Right renal pelvis (tissue), 4 donors: ENCODE measurements at places on chromosomes 6 and 20.

GRCh38 chr20:24795436-24795835 is 153.6 kb upstream of the CST7 start:
- no peak for DNase-seq

GRCh38 chr6:15398633-15399275 is 152.9 kb downstream of the JARID2 start:
- DNase-seq: no peak

DNA sequence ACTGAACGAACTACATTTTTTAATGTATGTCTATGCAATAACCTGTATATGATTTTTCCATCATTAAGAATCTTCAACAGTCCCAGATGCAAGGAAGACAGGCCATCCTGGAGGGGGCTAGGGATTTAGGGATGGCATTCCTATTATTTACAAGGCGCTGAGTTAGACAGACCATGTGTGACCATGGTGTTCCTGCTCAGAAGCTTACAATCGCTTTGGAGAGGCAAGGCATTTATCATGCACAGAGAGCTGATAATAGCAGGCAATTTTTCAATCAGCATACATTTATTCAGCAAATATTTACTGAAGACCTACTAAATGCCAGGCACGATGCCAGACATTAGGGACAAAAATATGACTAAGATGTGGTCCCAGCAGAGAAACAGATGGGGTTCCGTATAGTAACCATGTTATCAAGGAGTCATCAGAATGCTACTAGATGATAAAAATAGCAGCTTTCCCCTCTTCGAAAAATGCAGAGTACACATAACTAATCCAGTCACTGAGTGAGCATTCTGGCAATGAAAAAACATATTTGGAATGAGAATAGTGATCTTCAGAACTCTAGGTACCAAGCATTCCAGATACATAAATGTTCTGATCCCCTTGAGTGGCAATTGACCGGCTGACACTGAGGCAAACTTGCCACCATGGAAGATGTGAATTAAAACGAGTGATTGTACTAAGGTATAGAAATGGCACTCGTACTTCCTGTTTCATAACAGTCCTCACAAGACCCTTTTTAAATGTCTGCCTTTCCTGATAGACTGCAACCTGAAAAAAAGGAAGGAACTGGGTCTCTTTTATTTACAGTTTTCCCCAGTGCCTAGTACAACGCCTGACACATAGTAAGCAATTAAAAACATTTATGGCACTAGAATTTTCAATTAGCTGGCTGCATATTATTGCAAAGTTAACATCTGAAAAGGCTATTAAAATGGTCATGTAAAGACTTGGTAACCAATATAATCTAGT is 135.7 kb downstream of the ATXN1 start:
- no peak for DNase-seq

DNA sequence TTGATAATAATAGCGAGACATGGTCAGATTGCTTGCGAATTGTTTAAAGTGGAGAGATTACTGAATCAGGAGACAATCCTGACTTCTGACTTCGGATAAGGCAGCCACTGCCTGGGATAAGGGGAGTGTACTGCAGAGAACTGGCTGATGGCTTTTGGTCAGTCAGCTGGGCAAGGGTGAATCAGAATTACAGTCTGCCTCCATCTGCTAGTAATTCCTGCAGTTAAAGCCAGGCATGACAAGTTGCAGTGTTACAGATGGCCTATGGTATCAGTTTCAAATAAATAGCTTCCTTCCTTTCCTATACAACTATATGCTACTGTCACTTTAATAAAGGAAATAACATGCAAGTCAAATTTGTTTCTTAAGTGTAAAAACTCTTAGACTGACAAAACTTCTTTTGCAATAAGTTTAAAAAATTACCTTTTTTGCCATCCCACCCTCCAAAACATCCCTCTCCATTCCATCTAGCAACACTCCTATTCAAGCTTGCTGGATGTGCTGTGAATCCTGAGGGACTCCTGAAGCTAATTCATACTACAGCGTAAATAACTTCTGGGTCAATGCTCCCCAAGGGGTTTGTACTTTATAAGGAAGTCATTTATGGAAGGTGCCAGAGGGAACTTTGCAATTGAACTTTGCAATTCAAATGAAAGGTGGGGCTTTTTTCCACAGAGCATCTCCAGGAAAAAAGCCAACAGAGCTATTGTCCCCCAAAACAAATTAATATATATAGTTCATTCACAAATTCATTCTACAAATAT is 245.2 kb downstream of the ADGRB3 start:
- no peak for DNase-seq

- no peak for DNase-seq
Observed at GRCh38 chr6:166739976-166740318, 112.9 kb upstream of the RPS6KA2 start.

GRCh38 chr20:13799040-13799439 is 14.2 kb downstream of the NDUFAF5 start:
- no peak for DNase-seq

DNA sequence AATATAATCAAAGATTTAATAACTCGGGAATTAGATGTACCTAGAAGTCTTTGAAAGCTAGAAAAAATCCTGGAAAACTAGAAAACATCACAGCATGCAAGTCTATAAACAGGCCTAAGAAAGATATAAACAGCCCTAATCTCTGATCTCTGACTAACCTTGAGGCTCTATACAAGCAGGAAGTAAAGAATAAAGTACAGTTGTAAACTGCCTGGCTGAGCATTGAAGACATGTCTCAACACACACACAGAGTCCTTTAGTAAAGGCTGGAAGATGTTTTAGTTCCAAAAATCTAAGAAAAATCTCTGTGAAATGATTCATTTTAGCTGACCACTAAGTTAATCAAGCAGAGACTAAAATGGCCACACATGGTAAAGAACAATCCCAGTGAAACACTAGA is 774.5 kb downstream of the EYS start:
- DNase-seq: no peak

DNA sequence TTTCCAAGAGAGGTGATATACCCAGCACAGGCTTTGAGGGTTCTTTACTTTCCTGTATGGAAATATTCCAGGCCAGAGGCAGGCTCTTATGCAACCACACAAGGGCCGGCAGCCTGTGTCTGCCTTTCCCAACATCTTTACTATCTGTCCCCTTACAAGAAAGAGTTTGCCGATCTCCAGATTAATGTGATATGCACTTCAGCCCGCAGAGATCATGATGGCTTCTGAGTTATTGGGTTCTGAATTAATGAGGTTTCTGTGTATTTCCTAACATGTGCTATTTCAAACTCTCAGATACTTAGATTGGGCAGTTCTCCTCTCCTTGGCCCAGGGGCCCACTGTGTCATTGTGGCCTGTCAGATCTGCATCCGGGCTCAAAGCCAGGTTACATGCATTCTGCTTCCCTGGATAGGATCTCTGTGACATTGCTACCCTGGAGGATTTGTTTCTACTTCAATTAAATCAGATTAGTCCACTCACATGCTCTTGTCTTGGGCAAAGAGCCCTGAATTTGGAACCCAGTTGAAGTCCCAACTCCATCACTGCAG is 56.6 kb downstream of the TGM2 start:
- no peak for DNase-seq
